ENCODE measurements at places on chromosomes 6 and 20.

GRCh38 chr6:6317825-6318733 is 2.4 kb downstream of the F13A1 start:
- no peak for DNase-seq

- DNase-seq = no peak
Measured at GRCh38 chr20:46975976-46976375, 81.3 kb downstream of the EYA2 start.

DNA sequence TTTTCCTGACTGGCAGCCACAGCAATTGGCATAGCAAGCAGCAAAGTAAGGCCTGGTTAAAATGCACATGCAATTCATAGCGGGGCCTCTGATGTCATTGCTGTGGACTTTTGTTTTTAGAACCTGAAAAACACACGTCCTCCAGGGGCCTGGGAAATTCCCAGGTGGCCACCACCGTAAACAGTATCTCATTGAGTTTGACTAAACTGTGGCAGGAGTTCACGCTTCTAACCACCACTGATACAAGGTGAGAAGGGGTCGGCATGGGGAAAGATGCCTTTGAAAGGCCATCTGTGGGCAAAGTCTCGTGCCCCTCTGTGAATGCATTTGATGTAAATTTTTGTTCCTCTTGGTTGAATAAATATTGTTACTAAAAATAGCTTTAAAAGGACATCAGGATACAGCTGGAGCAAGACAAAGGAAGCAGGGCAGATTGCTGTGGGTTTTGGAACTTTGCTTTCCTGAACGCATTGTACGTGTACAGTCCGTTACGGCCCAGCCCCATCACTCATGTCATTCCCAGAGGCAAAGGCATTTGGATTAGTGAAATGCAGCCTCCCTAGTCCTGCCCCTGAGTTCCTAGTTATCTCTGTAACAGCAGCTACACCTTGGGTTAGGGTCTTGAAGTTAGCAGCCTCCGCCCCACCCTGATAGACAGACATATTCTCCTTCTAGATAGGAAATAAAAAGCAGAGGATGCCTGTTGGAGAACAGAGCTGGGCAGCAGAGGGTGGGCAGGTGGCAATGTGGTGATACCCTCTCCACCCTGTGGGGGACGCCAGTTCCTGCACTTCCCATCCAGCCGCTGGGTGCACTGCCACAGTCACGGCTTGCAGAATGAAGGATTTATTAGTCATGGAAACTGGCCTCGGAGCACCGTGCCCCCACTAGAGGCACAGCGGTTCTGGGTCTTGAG is 80.3 kb downstream of the ZDHHC14 start:
- DNase-seq = no peak

DNA sequence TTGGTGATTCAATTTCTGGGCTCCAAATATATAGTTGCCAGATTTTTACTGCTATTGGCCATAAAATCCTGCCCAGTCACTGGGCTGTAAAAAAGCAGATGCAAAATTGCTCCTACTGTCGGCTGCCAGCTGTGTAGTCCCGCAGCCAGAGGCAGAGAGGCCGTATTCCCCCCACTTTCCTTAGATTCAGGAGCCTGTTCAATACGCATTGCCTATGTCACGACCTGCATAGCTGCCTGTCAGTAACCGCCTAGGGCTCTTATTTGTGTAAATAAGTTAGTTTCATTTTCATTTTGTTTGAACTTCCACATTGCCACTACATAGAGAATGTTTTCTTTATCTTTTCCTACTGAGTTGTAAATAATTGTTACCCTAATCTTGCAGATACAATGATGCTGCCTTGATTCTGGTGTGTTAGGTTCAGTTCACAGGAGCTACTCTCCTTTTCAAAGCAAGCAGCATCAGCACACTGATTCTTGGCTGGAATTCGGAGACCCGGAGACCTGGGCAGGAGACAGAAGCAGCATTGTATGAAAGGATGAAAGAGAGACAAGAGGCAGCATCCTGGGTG is 46.0 kb upstream of the UST start:
- DNase-seq = no peak

GRCh38 chr6:72182337-72183246 is 296.2 kb downstream of the RIMS1 start:
- DNase-seq = peak; percentile 30

- DNase-seq = no peak
Measured at GRCh38 chr20:38700141-38700540, 24.1 kb upstream of the SLC32A1 start.

DNA sequence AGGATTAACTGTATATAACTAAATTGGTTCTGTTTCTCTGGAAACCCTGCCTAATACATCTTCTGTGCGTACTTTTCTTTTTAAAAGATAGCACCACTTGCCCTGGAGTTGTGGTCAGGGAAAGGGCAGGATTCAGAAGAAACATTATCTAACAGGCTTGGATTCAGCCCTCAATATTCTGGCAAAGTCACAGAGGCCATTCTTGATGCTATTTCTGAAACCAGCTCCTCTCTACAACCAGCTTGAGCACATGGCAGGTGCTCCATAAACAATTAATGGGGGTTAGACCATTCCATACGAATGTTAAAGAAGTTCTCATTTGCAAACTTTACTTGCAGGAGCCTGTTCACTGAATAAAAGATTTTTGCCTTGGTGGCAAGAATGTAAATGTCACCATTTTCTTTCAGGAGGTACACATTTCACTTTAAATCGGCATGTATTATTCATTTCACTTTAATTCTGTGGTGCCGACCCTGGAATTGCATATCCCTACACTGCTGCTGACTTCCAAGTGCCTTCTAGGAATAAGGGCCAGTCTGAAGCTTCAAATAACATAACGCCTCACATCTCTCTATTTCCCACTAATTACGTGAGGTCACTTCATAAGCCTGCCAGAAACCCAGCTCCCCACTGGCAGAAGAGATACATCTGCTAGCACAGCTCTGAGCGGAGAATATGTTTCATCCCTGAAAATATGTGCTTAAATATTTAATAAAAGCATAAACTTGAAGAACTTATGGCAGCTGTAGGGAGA is 248.7 kb downstream of the ADGRG6 start:
- no peak for DNase-seq

DNA sequence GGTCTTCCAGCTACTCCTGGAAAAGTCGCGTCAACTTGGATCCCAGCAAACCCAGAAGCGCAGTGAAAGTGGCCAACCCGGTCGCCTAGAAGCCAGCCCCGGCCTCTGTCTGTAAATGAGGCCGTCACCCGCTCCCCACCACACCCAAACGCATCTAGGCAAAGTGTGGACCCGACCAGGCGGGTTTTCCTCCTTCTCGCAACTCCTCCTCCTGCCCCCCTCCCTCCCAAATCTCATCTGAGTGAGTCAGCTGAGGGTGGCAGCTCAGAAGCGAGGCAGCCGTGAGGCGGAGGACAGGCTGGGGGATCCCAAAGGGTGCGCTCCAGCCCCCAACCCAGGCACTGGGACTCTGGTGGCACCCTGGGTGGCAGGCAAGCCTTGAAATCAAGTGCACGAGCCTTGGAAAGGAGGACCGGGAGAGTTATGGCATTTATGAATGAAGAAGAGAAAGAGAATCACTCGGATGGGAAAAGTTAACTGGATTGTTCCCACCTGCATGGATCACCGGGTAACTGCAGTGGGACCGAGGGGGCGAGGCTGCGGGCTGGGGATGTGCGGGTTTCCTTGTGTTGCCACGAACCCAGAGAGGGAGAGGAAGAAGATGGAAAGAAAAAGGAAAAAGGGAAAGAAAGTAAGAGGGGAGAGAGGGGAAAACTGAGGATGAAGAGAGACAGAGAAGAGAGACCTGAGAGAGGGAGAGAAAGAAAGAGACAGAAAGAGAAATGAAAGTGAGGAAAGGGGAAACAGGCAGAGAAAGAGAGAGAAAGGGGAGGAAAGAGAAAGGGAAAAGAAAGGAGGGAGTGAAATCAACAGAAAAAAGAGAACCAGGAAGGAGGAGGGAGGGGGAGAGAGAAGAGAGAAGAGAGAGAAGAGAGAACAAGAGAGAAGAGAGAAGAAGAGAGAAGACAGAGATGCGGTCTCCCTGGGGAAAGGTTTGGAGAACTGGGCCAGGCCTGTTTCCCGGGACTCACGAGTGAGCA is at the start of gene APCDD1L:
Gene APCDD1L, minus strand, starts transcription at position 167 of the 980 bp plus-strand sequence. CDS start 692 bp downstream, outside the sequence.
- DNase-seq = no peak

GRCh38 chr6:129345890-129346289 is 364.1 kb downstream of the ARHGAP18 start:
- no peak for DNase-seq

DNA sequence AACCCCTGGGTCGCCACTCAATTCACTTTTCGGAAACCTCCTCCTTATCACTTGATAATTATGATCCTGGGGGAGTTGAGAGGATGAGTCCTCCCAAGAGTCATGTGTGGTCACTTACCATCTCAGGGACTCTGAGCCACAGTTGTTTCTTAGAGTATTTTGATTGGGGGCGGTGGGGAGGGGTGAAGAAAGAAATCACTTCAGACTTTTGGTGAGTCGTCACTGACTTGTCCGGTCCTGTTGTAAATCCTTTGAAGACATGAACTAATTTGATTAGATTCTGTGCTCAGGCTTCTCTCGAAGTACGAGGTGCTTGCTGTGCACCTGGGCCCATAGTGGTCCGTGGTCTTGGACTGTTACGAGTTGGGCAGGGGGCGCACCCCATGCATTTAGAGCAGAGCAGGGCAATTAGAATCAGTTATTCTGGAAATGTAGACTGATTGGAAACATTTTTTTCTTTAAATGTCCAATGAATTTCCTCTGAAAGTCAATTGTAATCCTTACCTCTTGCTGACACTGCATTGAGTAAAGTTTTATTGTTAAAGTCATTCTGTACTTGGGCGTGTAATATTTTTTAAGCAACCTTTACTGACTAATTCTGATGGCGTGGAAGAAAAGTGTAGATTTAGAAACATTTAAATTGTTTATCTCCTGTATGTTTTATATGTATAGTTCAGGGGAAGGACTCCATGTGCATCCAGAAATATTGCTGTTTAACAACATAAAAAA is 173.4 kb downstream of the SLC16A10 start:
- no peak for DNase-seq

- no peak for DNase-seq
Measured at GRCh38 chr6:159221486-159222170, 52.4 kb downstream of the FNDC1 start.

DNA sequence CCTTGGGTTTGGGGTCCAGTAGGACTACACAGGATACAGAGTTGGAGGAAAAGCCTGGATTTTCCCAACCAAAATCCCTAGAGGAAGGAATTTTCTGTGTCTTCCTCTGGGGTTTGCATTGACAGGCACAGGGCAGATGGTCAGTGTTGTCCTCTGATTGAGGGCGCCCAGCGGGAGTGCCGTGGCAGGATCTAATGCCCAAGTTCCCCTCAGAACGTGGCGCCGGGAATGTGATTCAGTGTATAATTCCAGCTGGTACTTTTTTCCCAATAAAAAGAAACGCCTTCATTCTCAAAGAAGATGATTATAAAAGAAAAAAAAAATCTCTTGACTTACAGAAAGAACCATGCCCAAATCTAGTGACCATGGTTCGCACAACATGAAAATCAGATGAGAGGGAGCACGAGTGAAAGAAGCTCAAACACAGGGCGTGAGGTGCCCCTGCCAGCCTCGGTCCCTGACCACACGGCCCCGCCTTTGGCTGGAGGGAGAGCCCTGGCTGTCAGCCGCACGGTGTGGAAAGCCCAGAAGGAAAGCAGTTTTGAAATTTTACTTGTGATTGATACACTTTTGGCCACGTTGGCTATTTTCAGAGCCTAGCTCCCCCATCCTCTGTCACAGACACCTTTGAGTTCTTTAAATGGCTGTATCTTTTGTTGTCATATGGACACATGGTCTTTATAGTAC is 31.6 kb downstream of the VEGFA start:
- no peak for DNase-seq

DNA sequence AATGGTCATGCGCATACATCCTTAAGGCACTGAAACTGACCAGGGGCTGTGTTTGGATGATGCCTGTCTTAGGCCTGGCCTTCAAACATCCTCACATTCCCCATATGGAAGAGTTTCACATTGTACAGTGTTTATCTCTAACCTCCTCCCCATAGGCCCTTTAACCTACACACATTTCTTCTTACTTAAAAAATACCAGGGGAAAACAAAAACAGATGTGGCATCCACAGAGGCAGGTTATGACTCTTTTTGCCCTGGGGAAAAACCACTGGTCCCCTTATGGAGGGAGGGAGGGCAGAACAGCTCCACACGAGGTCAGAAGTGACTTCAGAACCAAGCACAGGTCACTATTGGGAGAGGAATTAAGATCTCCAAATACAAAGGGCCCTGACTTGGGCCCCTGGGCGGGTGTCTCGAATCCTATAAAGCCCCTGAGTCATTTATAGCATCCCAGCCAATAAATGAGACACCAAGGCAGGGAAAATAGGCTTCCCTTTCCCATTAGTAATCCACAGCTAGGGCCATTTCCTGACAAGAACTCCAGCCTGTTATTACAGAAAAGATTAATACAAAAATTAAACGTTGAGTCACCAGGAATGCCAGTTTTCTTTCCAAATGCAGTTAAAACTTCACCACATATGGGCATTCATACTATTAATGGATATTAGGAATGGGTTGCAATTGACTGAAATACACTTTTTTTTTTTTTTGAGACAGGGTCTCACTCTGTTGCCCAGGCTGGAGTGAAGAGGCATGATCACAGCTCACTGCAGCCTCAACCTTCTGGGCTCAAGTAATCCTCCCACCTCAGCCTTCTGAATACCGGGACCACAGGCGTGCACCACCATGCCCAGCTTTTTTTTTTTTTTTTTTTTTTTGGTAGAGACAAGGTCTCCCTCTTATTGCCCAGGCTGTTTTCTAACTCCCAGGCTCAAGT is 107.2 kb downstream of the ATP9A start:
- DNase-seq = no peak

- no peak for DNase-seq
Measured at GRCh38 chr6:29734046-29735018, 11.1 kb downstream of the HLA-F start.
